ENCODE measurements at places on chromosomes 1 and 21. TPM values are rescaled to one million over a fixed set of nuclear protein-coding genes. Genes with fewer than 3 reads are reported as not detected.

FAM229A gene
- total RNA-seq: 2.1 TPM

DNA sequence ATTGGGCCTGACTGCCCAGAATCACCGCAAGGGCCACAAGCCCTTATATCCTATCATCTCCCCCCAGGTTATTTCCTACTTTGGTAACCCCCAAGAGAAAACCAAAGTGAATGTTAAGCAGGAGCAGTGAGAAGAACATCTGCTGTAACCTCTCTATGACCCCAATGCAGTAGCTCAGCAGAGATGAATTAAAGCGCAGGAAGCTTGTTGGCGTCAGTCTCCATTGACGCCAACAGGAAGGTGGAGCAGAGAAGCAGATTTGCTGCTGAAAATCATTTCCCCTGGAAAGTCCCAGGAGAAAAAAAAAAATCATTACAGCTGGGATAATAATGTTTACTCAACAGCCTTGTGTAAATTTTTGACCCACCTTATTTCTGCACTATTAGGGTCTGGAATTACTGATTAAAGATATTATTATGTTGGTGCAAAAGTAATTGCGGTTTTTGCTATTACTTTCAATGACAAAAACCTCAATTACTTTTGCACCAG lies 33.2 kb upstream of the FAM163A start:
- DNase-seq: peak; percentile 32
- peak overlapping the region; percentile 34 for H3K27ac ChIP-seq
- H3K36me3 ChIP-seq: no peaks in the 10 kb centered on the region
- H3K4me3 ChIP-seq: no peak overlapping the region
- H3K4me1 ChIP-seq: peaks cover 28% of the 10 kb centered on the region

DNA sequence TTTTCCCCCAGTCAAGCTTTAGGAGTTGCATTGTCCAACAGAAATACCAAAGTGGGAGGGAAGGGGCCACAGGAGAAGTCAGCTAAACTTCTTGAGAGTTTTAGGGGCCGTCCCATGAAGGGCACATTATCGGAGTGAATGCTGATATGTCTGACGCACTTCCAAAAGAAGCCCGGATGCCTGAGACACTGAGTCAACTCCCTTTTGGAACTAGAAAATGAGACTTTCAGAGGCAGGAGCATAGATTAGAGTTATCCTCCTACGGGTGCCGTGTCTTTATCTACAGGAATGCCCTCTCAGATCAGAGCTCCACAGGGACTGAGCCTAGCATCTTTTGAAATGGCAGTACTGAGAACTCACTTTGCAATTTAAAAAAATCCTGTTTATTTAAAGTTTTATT lies 13.1 kb downstream of the ACTN2 start:
- DNase-seq: no peak
- no peaks in the 10 kb centered on the region for H3K36me3 ChIP-seq
- no peaks in the 10 kb centered on the region for H3K27me3 ChIP-seq

- no peak for DNase-seq
- no peaks in the 10 kb centered on the region for H3K27me3 ChIP-seq
- H3K4me3 ChIP-seq: no peak overlapping the region
- H3K4me1 ChIP-seq: no peaks in the 10 kb centered on the region
These were observed 155.7 kb upstream of the FAM78B start for GRCh38 chr1:166322470-166322869.

- H3K4me1 ChIP-seq: peaks cover 10% of the 10 kb centered on the region
- no peak overlapping the region for H3K27ac ChIP-seq
- no peak for DNase-seq
These were observed 15.4 kb downstream of the ABCA4 start for GRCh38 chr1:94105581-94105952.

CHODL gene
- total RNA-seq: 0.25 TPM

ACTL8 gene
- total RNA-seq: not detected

GRCh38 chr1:203216274-203217138 lies 13.0 kb downstream of the CHIT1 start:
- no peaks in the 10 kb centered on the region for H3K36me3 ChIP-seq
- H3K27me3 ChIP-seq: peaks cover 36% of the 10 kb centered on the region
- no peak for DNase-seq
- H3K27ac ChIP-seq: no peak overlapping the region
- no peak overlapping the region for H3K4me3 ChIP-seq

All from left ventricle myocardium inferior (tissue), 1 donor.